HepG2 (cell line): ENCODE measurements at places on chromosomes 3 and 15. TPM values are rescaled to one million over a fixed set of nuclear protein-coding genes. Genes with fewer than 3 reads are reported as not detected.

The TRPM1 gene
- total RNA-seq, result not detected in 2 replicates

- DNase-seq, result no peak
Observed at GRCh38 chr15:91769476-91769875, 84.0 kb upstream of the SLCO3A1 start.

- DNase-seq, result no peak
Observed at GRCh38 chr3:152836269-152836668, 1.3 kb downstream of the P2RY1 start.

GRCh38 chr3:67522081-67522480, 132.3 kb downstream of the SUCLG2 start:
- no peak for DNase-seq

- no peak for DNase-seq
Observed at GRCh38 chr3:11099306-11099705, 55.0 kb upstream of the HRH1 start.

GRCh38 chr3:185405243-185405642, 42.3 kb downstream of the MAP3K13 start:
- DNase-seq, result no peak

DNA sequence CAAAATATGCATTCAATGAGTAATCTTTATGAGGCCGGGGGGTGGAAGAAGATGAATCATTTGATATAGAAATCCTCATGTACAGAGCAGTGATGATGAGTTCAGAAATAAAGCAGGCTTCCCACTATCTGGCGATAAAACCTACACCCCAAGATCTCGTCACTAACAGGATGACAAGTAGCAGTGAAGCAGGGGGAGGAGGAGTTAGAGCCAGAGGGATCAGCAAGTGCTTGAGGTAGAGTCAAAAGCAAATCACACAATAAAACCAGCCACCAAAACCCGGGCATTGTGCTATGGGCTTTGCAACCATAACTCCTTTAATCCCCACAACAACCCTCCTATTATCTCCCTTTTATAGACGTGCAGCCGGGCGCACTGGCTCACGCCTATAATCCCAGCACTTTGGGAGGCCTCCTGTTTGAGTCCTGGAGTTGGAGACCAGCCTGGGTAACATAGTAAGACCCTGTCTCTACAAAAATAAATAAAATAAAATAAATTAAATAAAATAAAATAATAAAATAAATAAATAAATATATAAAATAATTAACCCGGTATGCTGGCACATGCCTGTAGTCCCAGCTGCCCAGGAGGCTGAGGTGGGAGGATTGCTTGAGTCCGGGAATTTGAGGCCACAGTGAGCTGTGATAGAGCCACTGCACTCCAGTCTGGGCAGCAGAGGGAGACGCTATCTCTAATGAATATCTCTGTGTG, 53.0 kb downstream of the STARD5 start:
- no peak for DNase-seq

DNA sequence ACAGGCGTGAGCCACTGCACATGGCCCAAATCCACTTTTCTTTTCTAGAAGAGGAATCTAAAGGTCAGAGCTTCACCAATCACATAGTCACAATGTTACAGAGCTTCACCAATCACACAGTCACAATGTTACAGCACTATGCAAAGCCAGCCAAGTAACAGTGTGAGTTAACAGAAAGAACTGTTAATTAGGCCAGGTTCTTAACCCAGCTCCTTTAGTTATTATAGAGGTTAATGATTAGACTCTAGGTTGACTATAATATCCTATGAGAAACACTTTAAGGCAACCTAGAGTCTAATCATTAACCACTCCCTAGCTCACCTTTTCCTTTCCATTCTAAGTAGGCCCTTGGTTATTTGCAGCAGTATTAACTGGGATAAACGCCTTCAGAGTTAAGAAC, 54.0 kb downstream of the TASOR start:
- DNase-seq, result no peak

- no peak for DNase-seq
Observed at GRCh38 chr3:183792976-183793375, 32.4 kb downstream of the MAP6D1 start.

DNA sequence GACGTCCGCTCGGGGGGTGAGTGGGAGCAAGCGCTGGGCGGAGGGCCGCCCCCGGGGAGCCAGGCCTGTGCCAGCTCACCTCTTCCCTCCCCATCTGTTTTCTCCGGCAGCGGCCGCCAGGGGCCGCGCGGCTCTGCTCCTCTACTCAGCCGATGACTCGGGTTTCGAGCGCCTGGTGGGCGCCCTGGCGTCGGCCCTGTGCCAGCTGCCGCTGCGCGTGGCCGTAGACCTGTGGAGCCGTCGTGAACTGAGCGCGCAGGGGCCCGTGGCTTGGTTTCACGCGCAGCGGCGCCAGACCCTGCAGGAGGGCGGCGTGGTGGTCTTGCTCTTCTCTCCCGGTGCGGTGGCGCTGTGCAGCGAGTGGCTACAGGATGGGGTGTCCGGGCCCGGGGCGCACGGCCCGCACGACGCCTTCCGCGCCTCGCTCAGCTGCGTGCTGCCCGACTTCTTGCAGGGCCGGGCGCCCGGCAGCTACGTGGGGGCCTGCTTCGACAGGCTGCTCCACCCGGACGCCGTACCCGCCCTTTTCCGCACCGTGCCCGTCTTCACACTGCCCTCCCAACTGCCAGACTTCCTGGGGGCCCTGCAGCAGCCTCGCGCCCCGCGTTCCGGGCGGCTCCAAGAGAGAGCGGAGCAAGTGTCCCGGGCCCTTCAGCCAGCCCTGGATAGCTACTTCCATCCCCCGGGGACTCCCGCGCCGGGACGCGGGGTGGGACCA, 632 bp upstream of the CRELD1 start:
- peak; percentile 70 for DNase-seq

DNA sequence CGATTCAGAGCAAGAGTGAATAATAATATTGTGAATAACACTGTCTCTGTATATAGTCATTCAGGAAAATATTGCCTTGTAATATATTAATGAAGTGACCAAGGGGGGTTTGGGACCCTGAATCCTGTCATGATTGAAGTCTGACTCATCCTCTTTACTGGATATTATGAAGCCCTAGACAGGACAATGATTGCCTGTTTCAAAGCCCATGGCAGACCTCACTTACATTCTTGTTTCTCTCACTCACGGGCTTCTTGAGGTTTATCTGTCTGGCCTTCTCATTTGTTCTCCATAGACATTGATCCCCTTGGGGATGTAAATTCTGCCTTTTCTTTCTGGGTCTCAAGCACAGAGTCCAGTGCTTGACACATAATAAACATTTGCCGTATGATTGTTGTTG, 449.3 kb upstream of the THRB start:
- no peak for DNase-seq

- peak; percentile 3 for DNase-seq
Observed at GRCh38 chr3:94935738-94936580, 873.1 kb downstream of the NSUN3 start.
